Stimulated activated CD8-positive, alpha-beta memory T cell treated with anti-CD3 and anti-CD28 coated beads, Interleukin-12 subunit alpha, Interleukin-12 subunit beta, amount 100 ng/mL, for 4 hours (primary cell): ENCODE measurements at places on chromosomes 6 and 20.
A peak's percentile ranks its signal among the peaks of the same experiment; 100 is the strongest.

DNA sequence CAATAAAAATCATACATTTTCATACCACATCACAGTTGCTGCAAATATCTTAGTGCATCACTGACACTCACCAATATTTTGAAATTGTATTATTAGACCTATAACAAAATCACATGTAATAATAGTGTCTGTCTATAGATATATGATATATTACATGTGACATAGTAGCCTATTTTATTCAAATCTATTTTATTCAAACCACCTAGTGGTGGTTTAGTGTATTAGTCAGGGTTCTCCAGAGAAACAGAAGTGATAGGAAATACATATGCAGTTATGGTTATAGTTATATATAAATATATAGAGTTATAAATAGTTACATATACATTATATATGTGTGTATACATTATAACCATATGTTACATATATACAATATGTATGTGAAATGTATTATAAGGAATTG is 366.5 kb upstream of the ARID1B start:
- DNase-seq, result no peak

DNA sequence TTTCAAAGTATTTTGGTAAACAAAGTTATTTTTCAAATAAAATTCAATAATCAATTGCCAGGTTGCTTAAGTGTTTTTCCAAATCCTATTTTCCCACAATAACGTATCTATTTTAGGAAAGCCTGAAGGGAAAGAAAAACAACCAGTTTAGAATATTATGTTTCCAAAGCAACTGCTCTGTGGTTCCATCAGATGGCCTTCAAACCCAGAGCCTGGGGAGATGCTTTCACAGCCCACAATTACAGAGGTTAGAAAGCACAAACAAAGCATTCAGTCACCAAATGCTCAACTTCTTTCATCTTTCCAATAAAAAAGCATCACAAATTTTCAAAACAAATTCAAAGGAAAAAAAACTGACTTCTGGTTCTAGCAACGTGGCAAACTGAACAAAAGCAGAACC is 66.0 kb downstream of the ELOVL5 start:
- no peak for DNase-seq

DNA sequence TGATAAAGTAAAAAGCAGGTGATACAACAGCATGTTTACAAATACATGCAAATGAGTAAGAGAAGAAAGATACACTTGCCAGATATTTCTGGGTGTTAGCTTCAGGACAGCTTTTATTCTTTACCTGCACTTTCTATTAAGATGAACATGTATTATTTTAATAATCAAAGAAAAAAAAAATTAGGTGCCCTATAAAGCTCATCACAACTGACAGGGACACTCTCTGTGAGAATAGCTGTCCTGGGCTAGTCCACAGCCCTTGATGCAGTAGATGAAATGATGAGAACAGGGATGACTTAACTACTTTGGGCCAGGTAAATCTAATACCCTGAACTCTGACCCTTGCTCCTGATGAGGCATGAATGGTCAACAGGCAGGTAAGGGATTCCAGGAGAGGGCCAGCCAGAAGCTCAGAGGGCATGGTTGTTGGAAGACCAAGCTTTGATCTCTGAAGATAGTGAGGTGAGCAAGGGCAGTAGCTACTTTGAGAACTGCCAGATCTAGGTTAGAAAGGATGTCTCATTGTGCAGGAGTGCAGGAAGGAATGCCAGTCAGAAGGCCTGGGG is 15.6 kb downstream of the NSFL1C start:
- no peak for DNase-seq

DNA sequence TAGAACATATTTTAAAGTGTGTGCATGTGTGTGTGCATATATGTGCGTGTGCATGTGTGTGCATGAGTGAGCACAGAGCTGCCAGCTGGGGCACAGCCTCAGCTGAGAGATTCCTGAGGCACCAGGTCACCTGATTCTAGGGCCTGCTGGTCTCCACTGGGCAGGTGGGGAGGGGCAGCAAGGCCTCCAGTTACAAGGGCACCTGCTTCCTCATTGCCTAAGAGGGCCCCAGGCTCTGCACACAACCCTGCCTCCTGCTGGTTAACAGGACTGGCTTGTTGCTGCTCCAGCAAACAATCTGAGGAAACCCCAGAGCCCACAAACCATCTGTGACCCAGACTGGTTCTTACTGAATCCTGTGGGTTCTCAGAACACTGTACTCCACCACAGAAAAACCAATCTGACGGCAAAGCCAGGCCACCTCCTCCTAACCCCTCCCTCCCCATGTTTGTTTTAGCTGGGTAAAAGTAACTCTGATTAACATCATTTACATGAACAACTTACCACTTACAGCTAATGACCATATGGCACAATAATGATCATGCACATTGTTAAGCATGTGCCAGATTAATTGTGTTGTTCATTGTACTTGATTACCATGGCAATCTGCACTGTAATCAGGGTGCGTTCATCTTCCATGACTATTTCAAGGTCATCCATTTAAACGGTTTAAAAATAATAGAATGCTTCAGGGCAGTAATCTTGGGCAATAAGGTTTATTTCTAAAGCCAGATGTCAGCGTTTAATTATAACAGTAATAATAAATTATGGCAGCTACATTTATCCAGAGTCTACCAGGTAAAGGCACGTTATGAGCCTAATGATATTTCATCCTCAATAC is 23.1 kb upstream of the UBE2J1 start:
- DNase-seq, result peak; percentile 35

DNA sequence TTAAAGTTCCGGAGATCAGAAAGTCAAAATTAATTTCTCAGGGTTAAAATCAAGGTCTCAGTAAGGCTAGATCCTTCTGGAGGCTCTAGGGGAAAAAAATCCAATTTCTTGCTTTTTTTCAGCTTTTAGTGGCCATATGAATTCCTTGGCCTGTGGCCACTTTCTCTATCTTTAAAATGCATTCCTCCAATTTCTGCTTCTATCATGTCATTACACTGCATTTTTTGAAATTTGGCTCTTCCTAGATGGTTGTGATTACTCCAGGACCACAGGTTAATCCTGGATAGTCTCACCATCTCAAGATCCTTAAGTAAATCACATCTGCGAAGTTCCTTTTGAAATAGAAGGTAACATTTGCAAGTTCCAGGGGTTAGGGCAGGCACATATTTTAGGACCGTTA is 1294.9 kb upstream of the CITED2 start:
- DNase-seq, result no peak

GRCh38 chr6:77986380-77987034 is 333.7 kb downstream of the MEI4 start:
- DNase-seq, result no peak

DNA sequence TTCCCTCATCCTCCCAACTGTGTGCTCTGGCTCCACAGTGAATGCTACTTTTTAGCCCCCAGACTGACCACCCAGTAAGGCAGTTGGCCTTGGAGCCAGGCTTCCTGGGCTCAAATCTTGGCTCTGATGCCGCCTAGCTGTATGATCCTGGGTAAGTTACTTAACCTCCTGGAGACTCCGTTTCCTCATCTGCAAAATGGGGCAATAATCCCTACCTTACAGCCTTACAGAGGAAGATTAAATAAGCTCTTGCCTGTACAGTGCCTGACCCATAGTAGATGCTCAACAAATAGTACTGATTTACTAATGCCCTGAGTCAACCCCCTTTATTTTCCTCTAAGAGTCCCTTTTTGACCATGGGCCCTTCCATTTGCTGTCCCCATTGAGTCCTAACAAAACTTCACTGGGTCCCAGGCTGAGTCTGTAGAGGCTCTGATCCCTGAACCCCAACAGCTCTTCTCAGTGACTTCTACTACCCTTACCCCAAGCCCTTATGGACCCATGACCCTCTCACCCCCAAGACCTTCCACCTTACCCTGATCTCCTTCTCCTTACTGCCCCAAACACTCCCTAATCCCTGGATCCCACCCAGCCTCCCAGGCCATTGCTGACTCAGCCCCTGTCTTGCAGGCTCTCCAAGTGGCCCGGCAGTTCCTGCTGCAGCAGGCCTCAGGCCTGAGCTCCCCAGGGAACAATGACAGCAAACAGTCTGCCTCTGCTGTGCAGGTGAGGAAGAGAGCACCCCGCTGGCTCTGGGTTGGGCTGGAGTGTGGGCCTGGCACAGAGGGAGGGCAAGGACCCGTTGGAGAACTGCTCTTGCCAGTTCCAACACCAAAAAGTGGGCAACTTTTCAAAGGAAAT is 31.4 kb downstream of the FOXP4 start:
- no peak for DNase-seq

- no peak for DNase-seq
These were observed 80.6 kb downstream of the GJA10 start for GRCh38 chr6:89974834-89975233.

DNA sequence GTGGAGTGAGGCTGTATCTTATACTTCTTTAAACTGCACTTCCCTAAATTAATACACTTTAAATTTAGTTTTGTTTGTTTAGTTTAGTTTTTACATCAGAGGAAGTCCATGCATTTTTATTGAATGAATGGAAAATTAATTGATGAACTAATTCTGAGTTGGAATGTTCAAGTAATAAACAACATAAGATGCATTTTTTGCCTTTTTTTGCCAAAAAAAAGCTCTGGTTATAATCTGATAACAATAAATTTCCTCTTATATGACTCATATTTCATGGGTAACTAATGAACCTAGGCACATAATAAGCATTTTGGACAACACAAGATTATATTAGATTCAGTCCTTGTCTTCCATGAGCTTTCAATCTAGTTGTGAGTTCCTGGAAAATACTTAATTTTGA is 323.1 kb downstream of the CENPW start:
- no peak for DNase-seq

DNA sequence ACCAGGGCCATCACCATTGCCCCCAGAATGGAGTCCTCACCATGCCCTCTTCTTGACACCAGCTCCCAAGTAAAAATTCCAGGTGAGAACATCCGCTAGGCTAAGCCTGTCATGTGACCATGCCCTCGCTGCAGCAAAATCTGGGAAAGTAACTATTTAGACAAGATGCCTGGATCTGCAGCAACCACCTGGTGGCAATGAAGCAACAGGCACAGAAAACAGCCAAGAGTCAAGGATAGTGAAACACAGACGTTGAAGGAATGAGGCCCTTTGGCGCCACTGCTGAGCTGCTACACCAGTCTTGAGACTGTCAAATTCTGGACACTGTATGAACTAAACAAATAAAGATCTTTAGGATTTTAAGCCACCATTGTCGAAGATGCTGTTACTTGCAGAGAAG is 30.1 kb upstream of the TGM6 start:
- DNase-seq, result no peak
